ENCODE measurements at places on chromosomes 3 and 15.

- peak; percentile 73 for DNase-seq
These were observed 790 bp downstream of the DUT start for GRCh38 chr15:48331796-48332641.

DNA sequence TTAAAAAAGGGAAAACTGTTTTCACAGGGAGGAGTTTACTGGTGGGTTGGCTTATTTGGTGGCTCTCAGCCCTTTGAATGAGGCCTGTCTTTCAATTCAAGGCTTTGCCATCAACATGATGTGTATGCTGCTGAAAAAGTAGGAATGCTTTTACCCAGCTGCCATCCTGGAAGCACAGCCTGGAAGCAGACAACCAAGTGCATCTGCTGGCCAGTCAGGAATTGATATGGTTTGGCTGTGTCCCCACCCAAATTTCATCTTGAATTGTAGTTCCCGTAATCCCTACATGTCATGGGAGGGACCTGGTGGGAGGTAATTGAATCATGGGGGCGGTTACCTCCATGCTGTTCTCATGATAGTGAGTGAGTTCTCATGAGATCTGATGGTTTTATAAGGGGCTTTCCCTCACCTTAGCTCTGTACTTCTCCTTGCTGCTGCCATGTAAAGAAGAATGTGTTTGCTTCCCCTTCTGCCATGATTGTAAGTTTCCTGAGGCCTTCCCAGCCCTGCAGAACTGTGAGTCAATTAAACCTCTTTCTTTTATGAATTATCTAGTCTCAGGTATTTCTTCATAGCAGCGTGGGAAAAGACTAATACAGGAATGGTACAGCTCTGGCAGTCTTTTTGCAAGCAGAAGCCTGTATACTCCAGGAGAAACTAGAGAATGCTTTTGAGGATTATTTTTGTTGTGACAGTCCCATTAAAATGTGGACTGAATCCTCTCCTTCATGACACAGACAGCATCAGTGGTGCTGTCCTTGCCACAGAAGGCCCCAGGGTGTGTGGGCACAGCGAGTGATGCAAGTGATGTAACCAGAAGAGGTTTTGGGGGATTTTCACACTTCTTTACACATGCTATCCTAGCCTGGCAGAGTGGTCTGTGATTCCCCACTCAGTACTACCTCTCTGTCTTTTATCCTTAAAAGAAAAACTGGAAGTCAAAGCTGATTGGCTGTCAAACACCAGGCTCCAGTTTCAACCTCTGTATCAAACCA lies 20.0 kb downstream of the PLCL2 start:
- DNase-seq = peak; percentile 50

- DNase-seq = peak; percentile 13
These were observed 433.4 kb upstream of the CFAP20DC start for GRCh38 chr3:59483191-59483590.

DNA sequence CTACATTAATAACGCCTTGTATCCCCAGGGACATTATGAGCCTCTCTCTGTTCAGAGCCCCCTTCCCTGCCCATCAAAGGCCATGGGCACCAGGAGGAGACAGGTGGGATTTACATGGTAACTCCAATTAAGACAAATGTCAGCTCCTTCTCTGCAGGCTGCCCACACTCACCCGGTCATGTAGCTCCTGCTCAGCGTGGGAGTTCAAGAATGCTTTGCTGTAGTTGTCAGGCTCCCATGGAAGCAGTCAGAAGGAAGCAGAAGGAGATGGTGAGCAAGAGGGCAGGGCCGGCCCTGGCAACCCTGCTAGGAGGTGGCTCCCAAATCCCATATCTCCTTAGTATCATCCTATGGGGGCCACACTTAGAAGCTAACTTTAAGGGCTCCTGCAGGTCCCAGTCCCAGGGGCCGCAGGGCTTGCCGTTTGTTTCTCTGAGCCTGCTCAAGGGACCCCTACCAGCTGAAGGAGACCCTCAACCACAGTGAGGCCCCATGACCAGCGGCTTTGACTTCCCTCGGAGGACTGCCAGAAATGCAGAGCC lies 218.4 kb upstream of the TLE3 start:
- DNase-seq = no peak

DNA sequence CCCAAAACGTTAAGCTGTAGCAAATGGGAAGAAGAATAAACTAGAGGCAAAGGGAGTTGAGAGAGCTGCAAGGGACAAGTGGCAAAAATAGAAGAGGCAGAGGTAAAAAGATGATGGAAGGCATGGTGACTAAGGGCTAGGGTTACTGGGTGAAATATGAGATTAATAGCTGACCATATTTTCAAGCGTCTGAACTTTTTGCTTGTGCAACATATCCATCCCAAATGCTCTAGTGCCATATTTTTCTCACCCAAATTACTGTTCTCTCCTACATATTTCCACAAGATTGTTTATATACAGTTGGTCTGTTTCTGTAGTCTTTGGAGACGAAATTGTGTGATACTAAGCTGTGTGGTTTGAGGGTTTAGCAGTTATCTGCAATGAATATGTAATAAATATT lies 145.5 kb downstream of the GMNC start:
- no peak for DNase-seq

GRCh38 chr3:150770681-150771080 lies 7.7 kb upstream of the SIAH2 start:
- DNase-seq = no peak

DNA sequence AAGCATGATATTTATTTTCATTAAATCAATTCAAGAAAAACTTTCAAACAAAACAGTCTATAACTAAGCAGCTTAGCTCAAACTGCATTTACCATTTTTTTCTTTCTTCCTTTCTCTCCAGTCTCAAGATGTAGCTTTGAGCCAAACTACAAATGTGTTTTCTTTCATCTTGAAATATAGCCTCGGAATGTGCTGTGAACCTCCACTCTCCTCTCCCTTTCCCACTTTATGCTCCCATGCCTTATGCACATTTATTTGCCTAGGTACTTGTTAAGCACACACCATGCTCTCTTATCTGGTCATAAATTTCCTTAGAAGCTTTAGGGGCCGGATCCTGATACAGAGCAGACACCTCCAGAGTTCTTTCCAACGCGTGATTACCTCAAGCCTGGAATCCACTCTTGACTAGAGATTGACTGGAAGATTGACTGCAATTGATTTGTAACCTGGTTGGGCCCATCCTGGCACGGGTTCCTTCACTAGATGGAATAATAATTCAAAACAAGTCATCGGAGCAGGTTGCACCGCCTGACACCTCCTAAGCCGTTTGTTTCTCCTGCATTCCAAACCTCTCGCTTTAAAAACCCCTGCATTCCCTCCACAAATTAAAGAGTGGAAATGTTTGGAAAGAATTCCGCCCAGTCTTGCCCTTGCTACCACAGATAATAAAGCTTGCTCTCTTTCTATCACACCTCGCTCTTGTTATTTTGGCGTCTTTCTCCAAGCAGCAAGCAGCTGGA lies 344.7 kb downstream of the CHL1 start:
- DNase-seq = no peak

DNA sequence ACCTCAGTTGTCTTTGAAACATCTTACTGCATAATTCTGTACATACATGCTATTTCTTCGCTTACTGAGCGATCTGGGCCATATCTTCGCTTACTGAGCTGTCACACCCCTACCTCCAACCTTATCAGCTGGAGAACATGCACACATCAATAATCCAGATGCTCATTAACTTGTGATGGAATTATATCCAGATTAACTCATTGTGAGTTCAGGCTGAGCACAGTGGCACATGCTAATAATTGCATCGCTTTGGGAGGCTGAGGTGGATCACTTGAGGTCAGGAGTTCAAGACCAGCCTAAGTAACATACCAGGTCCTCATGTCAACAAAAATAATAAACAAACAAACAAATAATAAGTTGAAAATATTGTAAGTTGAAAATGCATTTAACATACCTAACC lies 19.3 kb upstream of the ANXA2 start:
- DNase-seq = no peak

DNA sequence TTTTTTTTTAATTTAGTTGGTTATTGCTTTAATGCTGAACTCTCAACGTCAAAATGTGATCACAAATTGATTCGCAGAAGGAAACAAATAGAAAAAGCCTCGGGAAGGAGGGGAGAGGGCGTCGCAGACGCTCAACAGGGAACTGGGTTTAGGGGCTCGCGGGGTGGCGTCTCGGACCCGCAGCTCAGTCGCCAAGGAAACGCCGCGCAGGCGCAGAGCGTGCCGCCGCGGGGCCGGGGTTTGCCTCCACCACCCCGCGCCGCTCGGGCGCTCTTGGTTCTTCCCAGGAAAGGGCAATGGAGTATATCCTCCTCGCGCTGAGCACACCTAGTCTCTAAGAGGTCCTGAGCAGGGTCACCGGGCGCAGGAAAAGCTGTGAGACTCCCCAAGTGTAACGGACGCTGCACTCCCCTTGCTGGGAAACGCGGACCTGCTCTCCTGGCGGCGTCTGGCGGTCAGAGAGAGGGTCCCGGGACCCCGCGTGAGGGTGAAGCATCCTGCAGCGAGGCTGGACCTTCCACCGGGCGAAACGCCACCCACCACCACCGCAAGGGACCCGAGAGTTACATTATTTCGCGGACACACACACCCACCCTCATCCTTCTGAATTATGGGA lies 753 bp downstream of the PLCH1 start:
- DNase-seq = peak; percentile 53

DNA sequence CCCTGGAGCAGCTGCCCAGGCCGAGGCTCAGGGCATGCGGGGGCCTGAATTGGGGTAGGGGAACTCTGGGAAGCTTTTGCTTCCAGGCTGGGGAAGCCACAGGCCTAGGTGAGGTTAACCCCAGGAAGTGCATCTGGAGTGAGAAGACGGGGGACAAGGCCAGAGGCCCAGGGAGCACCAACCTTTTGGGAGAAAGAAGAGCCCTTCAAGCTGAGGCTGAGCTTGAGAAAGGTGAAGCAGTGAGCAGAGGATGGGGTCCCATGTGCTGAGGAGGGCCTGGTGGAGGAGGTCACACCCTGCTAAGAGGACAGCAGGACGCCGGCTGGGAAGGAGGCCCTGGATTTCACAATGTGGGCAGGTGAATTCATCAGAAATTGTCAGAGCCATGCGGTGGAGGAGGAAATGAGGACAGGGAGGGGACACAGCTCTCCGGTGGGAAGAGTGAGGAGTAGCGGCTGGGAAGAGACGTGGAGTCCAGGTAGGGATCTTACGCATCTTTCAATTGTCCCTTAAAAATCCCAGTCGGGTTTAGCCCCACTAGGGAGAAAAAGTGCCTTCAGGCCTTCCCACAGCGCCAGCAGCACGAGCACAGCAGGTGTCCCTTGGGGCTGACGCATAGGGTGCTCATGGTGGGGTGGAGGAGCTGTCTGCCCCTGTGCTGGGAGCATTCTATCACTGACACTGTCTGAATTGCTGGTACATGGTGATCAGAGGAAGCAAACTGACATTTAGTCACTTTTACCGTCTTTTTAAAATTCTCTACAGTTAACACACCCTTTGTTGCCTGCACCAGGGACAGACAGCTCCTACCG lies 50.9 kb downstream of the HCN4 start:
- no peak for DNase-seq

GRCh38 chr3:179624451-179624850 lies 19.9 kb downstream of the NDUFB5 start:
- DNase-seq = no peak

DNA sequence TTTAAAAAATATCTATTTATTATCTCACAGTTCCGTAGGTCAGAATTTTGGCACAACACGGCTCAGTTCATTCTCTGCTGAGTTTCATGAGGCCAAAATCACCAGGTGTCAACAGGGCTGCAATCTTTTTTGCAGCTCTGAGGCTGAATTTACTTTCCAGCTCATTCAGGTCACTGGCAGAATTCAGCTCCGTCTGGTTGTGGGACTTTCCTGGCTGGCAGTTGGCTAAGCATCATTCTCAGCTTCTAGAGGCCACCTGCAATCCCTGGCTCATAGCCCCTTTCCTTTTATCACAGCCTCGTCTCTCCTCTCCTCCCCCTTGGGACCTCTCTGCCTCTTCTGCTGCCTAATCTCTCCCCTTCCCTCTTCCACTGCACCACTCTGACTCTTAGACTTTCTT lies 174.0 kb upstream of the WNT5A start:
- no peak for DNase-seq

DNA sequence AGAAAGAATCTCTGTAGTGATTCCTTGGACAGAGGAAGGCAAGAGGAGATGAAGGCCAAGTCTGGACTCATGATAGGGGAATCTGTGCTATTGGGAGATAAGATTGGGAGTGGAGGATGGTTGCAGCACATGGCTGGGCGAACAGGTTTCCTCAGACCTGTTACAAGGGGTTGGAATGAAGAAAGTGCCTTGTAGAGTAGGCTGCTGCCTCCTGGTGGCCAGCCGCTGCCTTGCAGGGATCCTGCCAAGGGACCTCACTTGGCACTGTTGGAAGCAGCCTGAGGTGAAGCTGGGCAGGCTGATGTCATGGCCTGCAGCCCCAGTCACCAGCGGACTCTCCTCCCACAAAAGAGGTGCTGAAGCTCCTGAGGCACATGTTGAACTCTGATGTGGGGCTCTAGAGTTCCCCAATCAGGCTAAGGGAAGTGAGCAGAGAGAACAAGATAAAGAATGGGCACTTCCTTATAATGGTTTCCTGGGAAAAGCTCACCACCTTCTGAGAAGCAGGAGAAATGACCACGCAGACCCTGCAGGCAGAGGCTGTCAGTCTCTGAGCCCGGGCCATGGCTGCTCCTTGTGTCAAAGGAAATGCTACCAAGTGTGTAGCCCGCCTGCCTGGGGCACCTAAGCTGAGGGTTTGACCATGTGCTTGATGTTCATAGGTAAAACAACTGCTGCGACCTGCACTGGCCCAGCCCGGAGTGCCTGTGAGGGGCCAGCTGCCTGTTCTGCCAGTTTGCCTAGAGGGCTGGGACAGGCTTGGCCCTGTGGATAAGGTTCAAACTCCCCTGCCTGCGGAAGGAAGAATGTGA lies 1.6 kb upstream of the TEX264 start:
- DNase-seq = peak; percentile 84

DNA sequence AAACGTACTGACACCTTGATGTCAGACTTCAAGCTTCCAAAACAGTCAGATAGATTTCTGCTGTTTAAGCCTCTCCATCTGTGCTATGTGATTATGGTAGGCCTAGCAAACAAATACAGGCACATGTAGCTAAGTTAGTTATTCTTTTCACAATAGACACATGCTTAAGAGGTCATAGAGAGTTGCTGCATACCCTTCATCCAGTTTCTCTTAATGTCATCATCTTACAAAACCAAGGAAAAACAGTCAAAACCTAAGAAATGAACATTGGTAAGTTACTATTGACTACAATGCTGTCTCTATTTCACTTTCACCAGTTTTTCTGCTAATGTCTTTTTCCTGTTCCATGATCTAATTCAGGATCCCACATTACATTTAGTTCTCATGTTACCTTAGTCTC lies 946.8 kb downstream of the TUSC7 start:
- DNase-seq = no peak

GRCh38 chr3:54853573-54854404 lies 74.1 kb downstream of the LRTM1 start:
- DNase-seq = peak; percentile 51

GRCh38 chr15:39106950-39107349 lies 473.9 kb upstream of the THBS1 start:
- no peak for DNase-seq

DNA sequence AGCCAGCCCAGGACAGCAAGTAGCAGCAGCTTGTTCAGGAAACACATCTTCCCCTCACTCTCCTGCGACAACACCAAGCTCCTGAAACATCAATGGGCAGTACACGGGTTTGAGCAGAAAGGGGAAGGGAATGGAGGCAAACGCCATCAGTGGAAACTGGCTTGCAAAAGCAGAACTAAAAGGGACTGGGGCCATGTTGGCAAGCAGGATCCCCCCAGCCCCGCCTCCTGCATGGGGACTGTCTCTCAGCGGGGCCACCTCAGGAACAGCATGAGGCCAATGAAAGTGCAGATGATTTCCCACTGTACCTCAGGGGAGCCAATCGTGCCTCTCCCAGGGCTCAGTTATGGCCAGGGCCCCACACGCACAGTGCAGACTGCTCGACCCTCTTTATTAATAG lies 6.8 kb downstream of the CDAN1 start:
- DNase-seq = no peak

All from activated T-cell treated with anti-CD3 and anti-CD28 coated beads, Interleukin-2, amount 50 U/mL, for 72 hours (primary cell).